Vagina (tissue), 2 donors: ENCODE measurements at places on chromosomes 6 and 20.

GRCh38 chr6:116381000-116381399 is 10.3 kb downstream of the DSE start:
- no peak for DNase-seq

DNA sequence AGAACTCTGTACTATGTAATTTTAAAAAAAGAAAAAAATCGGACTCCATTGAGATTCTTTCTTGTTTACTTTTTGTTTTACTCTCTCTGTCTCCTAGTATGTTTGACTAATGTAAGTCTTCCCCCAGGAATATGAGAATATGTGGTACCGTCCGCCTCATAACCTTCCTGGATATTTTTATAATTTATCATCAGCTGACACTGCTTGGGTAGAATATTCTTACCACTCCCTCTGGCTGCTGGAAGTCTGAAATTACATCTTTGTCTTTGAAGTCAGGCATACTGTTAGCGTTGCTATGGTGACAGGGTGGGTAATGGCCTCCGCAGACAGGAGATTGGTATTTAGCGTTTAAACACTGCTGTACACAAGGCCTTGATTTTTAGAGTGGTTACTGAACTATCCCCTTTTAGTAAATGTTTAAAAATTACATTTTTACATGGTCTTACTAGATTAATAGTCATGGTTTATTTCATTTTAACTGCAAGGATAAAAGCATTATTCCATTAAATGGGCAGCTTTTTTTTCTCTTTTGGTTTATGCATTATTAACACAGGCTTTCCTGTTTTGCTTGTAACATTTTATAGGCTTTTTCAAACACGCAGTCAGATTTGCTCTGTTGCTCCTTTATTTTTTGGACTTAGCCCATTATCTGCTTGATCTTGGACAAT is 176.4 kb downstream of the ARID1B start:
- no peak for DNase-seq

- no peak for DNase-seq
These were observed 5.2 kb downstream of the C20orf204 start for GRCh38 chr20:64041040-64041780.

DNA sequence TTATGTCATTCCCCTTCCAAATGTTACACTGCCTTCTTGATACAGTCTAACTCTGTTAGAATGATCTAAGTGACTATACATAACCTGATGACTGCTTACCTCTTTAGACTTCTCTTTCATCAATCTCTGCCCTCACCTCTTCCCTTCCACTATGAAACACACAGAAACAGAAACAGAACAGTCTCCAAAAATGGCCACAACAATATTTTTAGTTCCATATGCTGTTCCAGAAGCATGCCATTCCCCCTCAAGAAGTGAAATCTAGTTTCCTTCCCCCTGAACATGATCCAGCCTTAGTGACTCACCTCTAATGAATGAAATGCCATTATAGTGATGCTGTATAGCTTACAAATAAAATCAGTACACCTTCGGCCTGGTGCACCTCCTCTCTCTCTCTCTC is 229.3 kb upstream of the TENT5A start:
- no peak for DNase-seq
